ENCODE measurements at places on chromosomes 12 and 14.

DNA sequence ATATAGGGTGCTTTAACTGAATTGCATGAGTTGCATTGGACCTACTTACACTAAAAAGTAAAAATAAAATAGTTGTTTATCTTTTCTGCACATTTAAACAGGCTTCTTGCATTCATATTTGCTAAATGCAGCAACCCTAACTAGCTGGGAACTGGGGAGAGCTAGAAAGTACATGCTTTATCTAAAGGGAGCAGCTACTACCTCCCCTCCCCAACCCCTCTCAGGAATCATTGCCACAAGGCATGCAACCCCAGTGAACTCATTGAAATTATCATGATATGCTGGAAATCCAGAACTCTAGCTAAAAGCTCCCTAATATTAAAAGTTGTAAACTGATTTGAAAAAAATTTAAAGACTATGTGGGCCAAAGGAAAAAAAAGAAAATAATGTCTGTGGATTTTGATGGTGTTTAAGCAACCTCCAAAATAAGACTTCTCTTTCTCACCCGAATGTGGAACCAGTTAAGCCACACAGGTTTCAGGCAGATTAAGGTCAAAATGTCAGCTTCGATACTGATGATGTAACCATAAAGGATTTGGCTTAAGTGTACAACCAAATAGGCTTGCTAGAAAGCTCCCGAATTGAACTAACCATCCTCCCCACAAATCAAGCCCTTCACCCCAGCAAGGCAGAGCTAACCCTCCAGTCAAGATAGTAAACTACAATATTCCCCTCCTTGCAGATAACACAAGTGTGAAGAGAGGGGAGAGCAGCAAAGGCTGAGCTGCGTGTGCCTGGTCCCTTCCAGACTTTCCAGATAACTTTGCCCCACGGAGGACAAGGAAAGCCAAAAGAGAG lies 13.8 kb upstream of the POC1B start:
- DNase-seq = no peak

- DNase-seq = no peak
Measured at GRCh38 chr12:107450541-107450940, 235.1 kb upstream of the PWP1 start.

DNA sequence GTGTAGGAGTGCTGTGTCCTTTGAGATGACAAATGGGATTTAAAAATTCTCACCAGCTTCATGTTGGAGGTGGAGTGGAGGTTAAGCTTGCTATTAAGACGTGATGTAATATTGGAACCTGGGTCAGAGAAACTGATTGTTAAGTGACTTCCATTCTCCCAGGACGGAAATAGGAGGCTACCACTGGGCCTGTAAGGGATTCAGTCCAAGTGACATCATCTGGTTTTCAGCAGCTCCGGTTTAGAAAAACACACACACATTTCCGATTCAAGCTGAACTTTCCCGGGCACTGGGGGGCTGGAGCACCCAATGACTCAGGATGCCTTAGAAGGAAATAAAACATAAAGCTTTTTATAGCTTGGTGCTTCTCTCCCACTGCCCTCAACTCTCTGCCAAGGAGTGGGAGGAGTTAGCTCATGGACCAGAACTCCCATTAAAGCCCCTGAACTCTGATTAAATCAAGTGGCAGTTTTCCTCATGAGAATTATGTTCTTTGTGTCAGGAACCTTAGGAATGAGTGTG lies 12.4 kb downstream of the CALM1 start:
- DNase-seq = no peak

DNA sequence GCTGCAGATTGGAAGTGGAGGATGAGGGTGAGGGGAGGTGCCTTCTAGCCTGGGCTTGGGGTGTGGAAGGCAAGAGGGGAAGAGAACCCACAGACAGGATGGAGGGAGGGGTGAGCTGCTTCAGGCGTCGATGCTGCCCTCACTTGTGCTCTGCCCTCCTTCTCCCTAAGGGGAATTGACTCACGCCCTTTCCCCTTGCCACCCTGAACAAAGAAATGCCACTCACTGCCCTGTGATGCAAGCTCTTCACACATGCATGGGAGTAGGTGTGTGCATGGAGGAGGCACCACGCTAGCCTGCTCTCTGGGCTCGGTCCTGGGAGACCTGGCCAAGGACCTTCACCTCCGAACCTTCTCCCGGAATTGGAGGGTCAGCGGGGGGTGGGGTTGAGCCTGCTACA lies 35.7 kb upstream of the PRMT8 start:
- DNase-seq = no peak

DNA sequence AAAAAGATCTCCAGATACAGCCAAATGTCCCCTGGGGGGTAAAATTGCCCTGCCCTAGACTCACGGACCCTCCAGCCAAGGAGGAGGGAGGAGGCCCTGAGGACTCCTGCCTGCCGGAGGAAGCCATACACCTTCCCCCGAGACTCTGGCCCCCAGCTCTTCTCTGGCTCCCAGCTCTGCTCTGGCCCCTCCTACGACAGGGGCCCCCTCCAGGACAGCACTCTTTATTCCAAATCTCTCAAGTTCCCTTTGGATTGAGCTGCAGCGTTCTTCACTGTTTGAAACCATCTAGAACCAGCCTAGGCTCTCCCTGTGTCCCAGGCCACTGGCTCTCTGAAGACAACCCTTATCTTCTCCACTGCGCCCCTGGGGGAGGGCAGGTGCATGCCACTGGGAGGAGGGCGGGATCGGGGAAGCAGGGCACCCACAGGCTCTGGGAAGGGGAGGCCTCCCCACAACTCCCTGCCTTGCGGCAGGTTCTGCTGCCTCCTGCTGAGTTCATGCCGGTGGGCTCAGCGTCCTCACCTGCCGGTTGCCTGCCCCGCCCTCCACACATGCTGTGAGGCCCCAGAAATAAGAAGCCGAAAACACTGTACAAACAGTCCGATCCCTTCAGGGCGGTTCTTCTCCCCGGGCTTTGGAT lies 112.7 kb downstream of the DICER1 start:
- DNase-seq = no peak

DNA sequence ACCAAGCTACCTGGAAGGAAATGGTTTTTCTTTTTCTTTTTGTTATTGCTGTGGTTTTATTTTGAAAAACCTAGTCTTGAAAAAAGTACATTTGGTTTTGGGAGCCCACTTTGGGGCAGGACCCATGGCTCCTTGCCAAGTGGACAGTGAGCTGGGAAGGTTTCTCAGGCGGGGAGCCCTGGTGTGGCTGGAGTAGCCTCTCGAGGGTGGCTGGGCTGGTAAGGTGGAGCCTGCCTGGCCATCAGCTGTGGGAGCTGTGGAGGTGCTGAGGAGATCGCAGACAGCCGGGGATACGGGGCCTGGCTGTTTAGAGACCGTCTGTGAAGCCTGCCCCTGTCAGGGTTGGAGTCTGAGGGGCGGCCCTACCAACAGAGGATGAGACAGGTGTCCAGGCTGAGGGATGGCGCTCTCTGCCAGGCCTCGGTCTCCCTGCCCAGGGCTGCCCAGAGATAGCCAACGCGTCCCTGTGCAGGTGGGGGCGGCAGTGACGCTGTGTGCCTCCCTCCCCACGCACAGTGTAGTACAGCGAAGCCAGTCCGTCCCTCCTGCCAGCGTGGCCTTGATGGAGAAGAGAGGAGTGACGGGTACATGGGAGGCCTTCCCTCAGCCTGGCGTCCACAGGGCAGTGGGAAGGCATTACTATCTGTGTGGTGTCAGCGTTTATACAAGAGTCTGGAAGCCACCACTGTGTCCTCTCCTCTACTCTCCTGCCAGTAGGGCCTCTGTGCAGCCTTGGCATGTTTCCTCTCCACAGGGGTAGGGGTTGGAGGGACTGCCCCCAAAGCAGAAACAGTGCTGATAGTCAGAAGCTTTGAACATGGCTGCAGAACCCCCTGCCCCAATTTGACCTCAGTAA lies 5.9 kb downstream of the RIN3 start:
- no peak for DNase-seq

DNA sequence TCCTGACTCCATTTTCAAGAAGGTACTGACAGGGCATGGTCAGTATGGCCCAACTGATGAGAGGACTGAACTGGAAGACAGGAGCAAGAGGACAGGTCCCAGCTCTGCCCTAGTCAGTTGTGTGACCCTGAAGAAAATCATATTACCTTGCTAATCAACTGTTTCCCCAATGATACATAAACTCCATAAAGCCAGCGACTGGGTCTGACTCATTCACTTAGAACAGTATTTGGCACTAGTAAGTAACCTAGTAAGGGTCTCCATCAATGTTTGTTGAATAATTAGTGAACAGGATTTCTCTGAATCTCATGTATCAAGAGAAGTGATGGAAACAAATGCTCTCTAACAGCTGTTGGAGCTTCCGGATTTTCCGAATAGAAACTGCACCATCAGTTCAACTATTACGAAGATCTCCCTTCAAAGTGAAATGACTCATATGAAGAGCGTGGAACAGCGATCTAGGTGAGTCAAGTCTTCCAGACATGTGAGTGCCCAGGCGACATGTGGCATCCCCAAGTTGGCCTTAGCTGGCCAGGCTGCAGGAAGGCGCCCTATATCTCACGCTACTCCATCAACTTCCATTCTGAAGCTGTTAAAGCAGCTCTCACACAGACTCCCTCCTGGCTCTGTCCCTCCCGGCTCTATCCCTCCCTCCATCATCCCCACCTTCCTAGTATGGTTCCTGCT lies 94.5 kb downstream of the TTC7B start:
- DNase-seq = no peak

DNA sequence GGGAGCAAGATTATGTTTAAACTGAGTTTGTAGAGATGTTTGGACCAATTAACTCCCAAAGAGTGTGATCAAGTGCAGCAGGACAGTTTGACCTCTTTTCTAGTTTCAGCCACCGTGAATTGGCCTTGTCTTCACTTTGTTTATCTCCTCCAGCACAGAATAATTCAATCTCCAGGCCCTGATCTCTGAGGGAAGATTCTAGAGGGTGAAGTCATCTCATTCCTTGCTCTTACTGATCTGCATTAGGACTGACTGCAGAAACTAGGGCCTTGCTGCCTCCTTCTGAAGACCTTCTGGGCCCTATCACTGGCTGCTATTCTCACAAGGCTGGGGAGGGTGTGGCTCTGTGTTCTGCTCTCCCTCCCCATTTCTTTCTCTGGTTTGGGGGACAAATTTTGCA lies 29.4 kb downstream of the C12orf75 start:
- DNase-seq = no peak

DNA sequence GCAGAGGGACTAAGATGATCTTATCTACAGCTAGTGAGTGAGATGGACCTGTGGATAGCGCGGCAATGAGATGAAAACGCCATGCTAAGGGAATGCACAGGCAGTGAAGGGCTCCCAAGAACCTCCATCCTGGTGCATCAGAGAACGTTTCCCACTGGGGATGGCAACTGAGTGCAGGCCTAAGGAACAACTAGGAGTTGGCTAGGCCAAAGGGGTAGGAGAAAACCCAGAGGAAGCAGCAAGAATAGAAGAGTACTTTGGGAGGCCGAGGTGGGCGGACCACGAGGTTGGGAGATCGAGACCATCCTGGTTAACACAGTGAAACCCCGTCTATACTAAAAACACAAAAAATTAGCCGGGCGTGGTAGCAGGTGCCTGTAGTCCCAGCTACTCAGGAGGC lies 24.6 kb upstream of the BATF start:
- DNase-seq = no peak

DNA sequence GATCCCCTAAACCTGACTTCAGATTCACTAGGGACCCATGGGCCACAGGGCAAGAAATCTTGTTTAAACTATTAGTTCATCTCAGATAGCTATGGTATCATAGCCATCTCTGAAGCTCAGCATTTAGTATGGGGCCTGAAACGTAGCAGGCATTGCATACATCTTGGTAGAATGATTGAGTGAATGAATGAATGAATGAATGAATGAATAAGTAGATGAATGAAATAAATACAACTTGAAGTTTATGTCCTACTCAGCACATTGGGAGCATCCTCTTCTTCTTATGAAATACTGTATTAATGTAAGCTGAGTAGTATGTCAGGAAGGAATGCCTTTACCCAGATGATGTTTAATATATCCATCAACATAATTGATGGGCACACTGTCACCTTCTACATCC lies 175.4 kb upstream of the EEA1 start:
- no peak for DNase-seq

DNA sequence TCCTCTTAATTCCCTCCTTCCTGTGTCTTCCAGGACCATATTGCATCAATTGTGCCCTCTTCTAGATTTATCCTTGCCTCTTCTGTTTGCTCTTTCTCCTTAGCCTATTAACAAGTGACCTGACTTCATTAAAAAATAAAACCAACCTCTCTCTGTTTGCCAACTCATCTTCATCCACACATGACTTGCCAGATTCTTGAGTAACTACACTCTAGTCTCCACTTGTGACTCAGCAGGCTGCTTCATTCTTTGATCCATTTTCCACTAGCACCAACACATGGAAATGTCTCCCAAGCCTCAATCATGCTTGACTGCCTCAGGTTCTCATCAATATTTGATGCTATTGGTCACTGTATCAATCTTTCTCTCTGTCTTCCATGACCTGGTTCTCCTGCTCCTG lies 492.4 kb upstream of the TMPO start:
- no peak for DNase-seq

DNA sequence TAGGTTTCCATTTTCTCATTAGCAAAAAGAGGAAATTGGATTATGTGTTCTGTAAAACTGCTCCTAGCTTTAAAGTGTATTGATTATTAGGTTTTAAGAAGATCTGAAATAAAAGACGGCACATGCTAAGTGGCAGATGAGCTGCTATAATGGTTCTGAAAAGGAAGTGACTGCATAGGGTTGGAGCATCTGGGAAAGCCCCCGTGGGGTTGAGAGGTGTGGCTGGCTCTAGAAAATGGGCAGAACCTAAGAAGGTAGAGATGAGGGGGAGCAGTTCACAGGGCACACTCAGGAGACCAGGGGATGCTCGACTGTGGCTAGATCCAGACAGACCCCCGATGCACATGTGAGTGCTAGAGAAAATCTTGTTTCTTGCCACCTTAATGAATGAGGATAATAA lies 1.9 kb downstream of the IFNG-AS1 start:
- DNase-seq = no peak

DNA sequence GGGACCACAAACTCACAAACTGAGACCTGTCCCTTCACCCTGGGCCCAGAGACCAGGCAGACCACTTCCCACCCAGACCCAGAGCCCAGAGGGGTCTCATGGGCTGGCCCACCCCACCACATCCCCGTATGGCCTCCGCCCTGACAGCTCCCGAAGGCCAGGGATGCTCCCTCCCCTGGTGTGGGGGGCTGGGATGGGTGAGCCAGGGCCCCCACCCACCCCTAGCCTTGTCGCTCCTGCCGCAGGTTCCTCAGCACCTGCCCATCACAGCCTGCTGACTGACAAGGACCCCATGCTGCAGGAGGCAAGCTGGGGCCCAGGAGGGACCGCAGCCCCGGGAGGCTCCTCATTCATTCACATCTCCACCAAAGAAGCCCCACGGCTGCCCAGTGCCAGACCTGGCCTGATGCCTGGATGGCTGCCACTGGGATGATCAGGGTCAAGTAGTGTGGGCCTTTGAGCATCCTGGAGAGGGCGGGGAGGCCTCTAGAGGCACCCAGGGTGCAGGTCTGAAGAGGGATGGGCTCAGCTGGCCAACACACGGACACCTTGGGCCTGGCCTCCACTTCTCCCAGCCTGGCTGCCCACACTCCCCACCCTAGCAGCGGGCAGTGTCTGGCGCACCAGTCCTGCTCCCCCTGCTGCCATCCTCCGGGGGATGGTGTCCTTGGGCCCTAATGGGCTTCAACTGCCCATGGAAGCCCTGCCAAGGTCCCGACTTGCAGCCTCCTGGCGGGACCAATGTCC lies 24.7 kb upstream of the GPR132 start:
- DNase-seq = no peak

All from activated naive CD4-positive, alpha-beta T cell (primary cell).